ENCODE measurements at places on chromosomes 5 and 9.

DNA sequence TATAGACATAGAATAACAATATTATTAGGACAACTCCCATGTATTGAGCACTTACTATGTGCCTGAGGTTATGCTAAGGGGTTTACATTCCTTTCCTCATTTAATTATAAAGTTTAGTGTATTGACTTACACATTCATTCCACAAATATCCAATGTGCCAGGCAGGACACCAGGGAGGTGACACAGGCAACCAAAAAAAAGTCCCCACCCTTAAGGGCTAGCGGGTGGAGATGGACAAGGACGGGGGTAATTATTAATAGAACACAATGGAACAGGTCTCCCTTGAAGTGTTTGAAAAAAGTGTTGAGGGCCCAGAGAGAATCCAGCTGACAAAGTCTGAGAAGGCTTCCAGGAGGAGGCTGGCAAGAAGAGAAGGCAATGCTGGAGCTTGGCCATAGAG lies 5.7 kb downstream of the TBC1D2 start:
- DNase-seq = no peak

DNA sequence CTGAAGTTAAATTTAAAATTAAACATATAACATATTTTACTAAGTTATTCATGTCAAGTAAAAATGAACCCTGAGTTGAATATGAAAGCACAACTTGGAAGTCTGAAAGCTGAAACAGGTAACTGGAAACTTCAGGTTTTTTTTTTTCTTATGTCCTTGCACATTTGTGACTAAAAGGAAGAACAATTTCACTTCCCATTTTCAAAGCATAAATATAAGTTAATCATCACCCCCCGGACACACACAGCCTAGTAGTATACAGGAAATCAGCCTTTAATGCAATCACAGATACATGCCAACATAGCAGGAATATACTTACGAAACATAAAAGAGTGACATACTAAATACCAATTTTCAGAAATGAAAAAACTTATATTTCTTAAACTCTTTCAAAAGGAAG lies 225.9 kb downstream of the RFX3 start:
- no peak for DNase-seq

DNA sequence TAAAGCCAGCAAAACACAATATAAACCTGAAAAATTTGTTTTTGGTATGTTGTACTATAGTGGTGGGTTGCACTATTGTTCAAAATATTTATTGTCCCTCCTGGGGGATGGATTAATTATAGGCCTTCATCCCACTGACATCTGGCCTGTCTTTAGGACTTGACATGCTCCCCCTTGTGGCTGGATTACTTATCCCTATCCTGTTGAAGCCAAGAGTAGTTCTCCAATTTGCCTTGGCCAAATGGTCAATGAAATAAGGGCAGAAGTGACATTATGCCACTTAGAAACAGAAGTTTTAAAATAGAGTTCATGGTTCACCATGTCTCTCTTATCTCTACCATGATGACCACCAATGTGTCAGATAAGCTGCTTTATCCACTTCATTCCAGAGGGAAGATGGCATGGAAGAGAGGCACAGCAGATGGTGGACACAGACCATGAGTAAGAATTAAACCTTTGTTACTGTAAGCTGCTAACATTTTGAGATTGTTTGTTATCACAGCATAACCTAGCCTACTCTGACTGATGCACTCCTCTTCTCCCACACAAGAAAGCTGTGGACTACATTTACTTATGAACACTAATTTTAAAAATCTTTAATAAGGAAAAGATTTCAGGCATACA lies 29.2 kb upstream of the ARHGEF28 start:
- DNase-seq = no peak

GRCh38 chr5:5419291-5420210 lies 2.9 kb upstream of the ICE1 start:
- DNase-seq = no peak

- no peak for DNase-seq
Observed at GRCh38 chr5:175443514-175444059, 395 bp downstream of the DRD1 start.

- no peak for DNase-seq
Observed at GRCh38 chr5:68729678-68730077, 364.1 kb upstream of the SLC30A5 start.

DNA sequence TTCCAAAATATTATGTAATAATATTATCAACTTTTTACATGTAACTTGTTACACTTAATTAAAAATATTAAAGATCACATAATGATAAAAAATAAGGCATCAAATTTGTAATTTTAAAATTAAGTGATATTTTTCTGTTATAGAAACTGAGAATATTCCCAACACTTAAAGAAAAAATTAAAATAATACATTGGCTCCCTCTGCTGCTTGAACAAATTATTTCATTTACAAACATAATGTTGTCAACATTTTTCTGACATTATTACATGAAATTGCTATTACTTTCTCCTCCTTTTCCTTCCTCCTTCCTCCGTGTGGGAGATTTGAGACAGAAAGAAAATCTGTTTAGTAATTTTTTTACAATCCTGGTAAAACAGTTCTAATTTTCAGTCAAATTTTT lies 42.3 kb downstream of the RNF180 start:
- no peak for DNase-seq

- no peak for DNase-seq
Observed at GRCh38 chr5:98248949-98249348, 524.5 kb upstream of the RGMB start.
